ENCODE measurements at places on chromosomes 2 and 18.

GRCh38 chr2:117330641-117331040 is 483.9 kb upstream of the DDX18 start:
- no peak for DNase-seq

GRCh38 chr2:166436189-166436588 is 57.9 kb downstream of the SCN7A start:
- DNase-seq = no peak

GRCh38 chr2:54454548-54455130 is 1.5 kb upstream of the SPTBN1 start:
- DNase-seq = no peak

- no peak for DNase-seq
These were observed 73.3 kb upstream of the CCDC141 start for GRCh38 chr2:179123272-179123662.

GRCh38 chr2:37997629-37998028 is 72.5 kb downstream of the RMDN2 start:
- DNase-seq = no peak

GRCh38 chr2:203599509-203599908 is 64.4 kb upstream of the RAPH1 start:
- no peak for DNase-seq
